ENCODE measurements at places on chromosomes 3 and 15.

DNA sequence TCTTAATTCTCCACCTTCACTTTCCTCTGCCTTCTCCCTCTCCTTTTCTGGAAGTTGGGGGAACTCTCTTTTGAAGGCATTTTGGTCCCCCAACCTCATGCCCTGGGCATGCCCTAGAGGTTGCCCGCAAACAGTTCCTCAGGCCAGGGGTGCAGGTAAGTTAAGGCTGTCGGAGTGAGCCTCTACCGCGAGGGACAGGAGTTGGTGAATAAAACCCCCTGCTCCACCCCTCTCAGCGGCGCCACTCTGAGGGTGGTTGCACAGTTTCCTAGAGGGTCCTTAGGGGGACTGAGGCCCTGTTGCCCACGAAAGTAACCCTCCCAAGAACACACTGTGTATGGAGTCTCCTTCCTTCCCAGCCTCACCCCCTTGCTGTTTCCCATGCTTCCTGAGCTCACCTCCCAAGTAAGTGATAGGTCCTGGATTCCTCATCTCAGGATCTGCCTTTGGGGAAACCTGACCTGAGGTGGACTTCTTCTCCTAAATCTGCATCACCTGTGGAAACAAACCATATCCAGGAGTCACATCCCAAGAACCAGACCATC lies 23.1 kb upstream of the THSD4 start:
- DNase-seq: no peak
- H3K4me1 ChIP-seq: peaks cover 29% of the 10 kb centered on the region
- H3K36me3 ChIP-seq: no peaks in the 10 kb centered on the region
- no peak overlapping the region for H3K4me3 ChIP-seq
- H3K27me3 ChIP-seq: no peaks in the 10 kb centered on the region

DNA sequence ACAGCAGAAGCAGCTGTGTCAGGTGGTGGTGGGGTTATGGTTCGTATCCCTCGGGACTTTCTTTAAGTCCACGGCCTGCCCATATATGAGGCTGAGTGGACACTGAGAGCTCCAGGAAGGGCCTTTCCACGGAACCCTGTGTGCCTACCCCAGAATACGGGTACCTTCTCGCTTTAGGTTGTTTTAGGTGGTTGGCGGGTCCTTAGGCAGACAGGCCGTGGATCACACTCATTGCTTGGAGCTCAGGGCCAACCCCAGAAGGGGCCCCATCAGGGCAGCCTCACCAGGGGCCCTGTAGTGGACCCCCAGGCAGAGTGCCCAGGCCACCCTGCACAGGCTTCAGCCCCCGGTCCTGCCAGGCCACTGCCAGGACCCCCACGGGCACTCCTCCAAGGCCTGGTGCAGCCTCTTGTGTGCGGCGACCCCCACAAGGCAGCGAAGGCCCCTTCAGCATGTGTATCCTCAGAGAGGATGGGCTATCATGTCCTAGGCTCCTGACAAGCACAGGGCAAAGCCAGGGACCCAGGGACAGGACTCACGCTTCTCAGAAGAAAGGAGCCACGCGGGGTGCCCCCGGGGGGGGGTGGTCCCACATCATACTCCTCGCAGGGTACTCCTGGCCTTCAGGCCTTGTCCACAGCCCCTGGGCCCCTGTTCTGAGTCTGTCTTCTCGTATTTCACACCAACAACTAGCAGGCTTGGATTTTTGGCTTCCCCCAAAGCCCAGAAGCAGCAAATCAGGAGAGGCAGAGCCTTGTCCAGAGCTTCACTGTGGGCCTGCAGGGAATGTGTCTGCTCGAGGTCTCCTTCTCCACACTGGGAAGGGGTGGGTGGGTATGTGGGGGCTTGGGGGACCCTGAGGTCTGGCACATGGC lies 93.4 kb downstream of the LRRK1 start:
- peak; percentile 71 for DNase-seq
- no peaks in the 10 kb centered on the region for H3K4me1 ChIP-seq
- peaks cover 25% of the 10 kb centered on the region for H3K36me3 ChIP-seq
- no peaks in the 10 kb centered on the region for H3K27me3 ChIP-seq

- H3K4me1 ChIP-seq: no peaks in the 10 kb centered on the region
- H3K4me3 ChIP-seq: no peak overlapping the region
- no peak overlapping the region for H3K27ac ChIP-seq
- no peaks in the 10 kb centered on the region for H3K27me3 ChIP-seq
Observed at GRCh38 chr3:121493431-121493830, 52.4 kb downstream of the POLQ start.

- DNase-seq: no peak
- H3K36me3 ChIP-seq: no peaks in the 10 kb centered on the region
- no peaks in the 10 kb centered on the region for H3K27me3 ChIP-seq
- H3K27ac ChIP-seq: no peak overlapping the region
Observed at GRCh38 chr3:65502526-65502925, 536.2 kb downstream of the MAGI1 start.

GRCh38 chr15:101698314-101698713 lies 26.0 kb downstream of the TARS3 start:
- no peak overlapping the region for H3K27ac ChIP-seq
- no peak for DNase-seq
- no peak overlapping the region for H3K4me3 ChIP-seq
- H3K4me1 ChIP-seq: peaks cover 4% of the 10 kb centered on the region

GRCh38 chr3:31661993-31662670 lies 129.4 kb downstream of the STT3B start:
- no peak for DNase-seq
- no peaks in the 10 kb centered on the region for H3K4me1 ChIP-seq

DNA sequence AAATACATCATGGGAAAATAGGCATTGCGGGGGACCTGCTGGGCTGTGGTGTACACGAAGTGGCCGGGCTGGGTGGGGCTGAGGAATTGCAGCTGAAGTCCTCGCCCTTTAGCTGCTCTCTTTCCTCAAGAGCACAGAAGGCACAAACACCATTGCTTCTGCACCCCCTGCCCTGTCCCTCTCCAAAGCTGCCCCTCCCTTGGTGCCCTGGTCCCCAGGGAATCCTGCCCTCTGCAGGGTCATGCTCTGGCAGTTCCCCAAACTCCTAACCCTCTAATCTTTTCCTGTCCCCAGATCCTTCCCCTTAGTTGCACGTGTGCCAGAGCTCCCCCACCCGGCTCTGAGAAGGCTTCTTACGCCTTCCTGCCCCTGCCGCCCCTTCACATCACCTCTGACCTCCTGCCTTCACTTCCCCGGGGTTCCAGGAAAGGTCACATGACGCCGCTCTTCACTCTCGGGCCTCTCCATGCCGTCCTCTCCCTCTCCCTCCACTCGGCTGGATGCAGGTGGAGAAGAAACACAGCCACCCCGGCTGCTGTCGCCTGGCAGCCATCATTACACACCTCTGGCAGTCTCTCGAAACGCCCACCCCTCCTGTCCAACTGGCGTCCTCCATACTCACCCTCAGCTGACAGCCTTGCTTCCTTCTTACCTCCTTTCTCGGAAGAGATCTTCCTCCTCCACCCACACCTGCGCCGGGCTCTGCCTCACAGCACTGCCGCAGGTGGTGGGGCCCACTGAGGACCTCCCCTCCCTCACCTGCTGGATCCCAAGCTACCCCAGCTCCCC lies 6.9 kb upstream of the PCSK6 start:
- H3K4me1 ChIP-seq: no peaks in the 10 kb centered on the region
- peak; percentile 56 for DNase-seq
- no peak overlapping the region for H3K4me3 ChIP-seq

DNA sequence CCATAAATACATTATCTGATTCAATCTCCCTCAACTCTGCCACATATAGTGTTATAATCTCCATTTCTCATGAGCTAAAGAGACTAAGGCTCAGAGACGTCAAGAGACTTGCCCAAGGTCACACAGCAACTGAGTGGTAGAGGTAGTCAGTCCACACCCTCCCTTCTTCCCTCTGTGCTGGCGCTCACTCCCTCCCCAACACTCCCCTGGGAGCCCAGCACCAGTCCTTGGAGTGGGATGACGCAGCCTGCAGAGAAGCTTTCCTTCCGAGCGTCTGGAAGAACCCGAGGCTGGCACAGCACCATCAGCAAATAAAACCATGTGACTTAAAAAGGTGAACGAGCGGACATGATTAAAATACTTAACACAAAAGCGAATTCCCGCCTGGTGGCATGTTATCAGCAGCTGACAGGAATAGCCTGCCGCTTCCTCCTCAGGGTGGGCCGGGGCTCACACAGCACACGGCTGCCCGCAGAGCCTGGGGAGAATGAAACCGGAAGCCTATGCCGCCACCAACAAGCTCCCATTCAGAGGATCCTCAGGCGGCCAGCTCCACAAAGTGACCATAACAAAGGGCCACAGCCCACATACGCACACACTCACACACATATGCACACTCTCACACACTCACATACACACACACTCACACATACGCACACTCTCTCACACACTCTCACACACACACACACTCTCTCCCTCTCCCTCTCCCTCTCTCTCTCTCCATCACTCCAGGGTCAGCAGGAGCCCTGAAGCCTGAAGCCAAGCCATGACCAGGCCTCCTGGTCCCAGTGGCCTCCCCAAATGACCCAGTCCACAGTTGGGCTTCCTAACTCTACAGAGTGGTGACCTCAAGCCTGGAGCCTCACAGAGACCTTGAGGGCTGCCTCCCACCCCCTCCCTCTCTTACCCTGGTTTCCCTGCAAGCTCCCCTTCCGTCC lies 120.5 kb downstream of the XXYLT1 start:
- no peaks in the 10 kb centered on the region for H3K36me3 ChIP-seq
- peak overlapping the region; percentile 42 for H3K27ac ChIP-seq
- H3K4me1 ChIP-seq: peaks cover 28% of the 10 kb centered on the region
- DNase-seq: no peak
- H3K27me3 ChIP-seq: no peaks in the 10 kb centered on the region

DNA sequence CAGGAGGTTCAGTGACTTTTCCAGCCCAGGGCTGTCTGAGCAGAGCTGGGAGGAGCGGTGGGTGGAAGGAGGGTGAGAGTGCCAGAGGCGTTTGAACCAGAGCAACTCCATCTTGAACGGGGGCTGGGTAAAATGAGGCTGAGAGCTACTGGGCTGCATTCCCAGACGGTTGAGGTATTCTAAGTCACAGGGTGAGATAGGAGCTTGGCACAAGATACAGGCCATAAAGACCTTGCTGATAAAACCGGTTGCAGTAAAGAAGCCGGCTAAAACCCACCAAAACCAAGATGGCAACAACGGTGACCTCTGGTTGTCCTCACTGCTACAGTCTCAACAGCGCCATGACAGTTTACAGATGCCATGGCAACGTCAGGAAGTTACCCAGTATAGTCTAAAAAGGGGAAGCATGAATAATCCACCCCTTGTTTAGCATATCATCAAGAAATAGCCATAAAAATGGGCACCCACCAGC lies 60.2 kb downstream of the ABTB1 start:
- no peak overlapping the region for H3K4me3 ChIP-seq
- no peak for DNase-seq
- H3K4me1 ChIP-seq: peaks cover 27% of the 10 kb centered on the region
- no peaks in the 10 kb centered on the region for H3K36me3 ChIP-seq

GRCh38 chr15:47542312-47542989 lies 174.9 kb upstream of the SEMA6D start:
- H3K27me3 ChIP-seq: no peaks in the 10 kb centered on the region
- no peak overlapping the region for H3K27ac ChIP-seq
- H3K36me3 ChIP-seq: no peaks in the 10 kb centered on the region
- no peak for DNase-seq

DNA sequence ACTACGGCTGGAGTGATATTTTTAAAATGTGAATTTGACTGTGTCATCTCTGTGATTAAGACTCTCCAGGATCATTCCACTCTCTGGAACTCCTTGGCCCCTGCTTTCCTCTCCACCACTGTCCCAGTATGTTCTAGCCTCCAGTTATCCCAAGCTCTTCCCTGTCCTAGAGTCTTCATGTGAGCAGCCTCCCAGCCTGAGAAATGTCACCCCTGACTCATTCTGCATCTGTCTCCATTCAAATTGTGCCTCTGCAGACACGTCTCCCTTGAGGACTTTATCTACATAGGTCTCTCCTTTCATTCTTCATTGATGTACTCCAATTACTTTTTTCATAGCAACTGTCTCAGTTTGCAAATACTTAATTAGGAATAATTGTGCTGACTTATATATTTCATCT lies 317.7 kb upstream of the ADAMTS9 start:
- DNase-seq: no peak
- H3K27ac ChIP-seq: peak overlapping the region; percentile 23
- no peaks in the 10 kb centered on the region for H3K27me3 ChIP-seq
- H3K36me3 ChIP-seq: no peaks in the 10 kb centered on the region
- H3K4me3 ChIP-seq: no peak overlapping the region

Measured in RWPE2 (cell line).